HL-60 (cell line): ENCODE measurements at places on chromosomes 11 and 22.
A peak's percentile ranks its signal among the peaks of the same experiment; 100 is the strongest.

DNA sequence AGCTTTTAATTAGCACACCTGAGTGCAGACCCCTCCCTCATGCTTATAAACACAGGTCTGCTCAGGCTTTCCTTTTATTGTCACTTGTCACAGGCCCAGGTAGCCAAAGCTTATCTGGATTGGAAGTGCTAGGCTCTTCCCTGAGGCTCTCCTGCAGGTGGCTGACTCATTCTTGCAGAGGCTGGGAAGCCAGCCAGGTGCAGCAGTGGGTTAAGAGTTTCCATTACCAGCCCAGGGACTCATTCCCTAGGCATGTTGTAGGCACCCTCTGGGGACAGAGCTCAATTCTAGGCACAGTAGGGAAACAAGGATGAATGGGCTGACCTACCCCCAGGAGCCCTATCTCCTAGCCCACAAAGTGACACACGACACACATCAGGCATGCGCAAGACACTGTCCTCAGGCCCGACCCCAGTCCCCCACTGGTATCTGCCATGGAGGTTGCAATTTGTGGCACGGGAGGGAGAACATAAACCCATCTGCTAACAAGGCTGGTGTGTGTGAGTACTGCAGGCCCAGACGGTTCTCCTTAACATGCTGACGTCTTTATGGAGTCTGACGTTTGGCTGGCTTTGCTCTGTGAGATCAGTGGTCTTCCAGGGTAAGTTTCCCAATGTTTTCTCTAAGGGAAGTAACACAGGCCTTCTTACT, 94.2 kb downstream of the ABTB2 start:
- no peak for DNase-seq

GRCh38 chr11:90204832-90205646, 17.8 kb downstream of the CHORDC1 start:
- no peak for DNase-seq

DNA sequence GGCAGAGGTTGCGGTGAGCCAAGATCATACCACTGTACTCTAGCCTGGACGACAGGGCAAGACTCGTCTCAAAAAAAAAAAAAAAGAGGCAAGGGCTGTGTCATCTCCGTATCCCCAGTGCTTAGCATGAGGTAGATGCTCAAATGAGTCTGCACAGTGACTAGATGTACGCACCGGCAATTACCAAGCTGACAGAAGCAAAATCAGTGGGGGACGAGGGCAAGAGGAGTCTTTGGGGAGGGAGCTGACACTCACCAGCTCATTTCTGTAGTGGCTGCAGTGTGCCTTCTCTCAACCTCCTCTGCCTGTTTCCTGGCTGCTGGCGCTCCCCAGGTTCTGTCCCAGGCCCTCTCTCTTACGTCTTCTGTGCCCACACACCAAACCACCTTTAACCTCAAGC, 69.9 kb downstream of the PACSIN2 start:
- DNase-seq: no peak

- no peak for DNase-seq
Observed at GRCh38 chr11:3838504-3838903, 2.3 kb downstream of the RHOG start.

- DNase-seq: no peak
Observed at GRCh38 chr11:95455228-95455970, 224.4 kb upstream of the SESN3 start.

GRCh38 chr11:67238894-67239782, 27.1 kb upstream of the GRK2 start:
- no peak for DNase-seq

DNA sequence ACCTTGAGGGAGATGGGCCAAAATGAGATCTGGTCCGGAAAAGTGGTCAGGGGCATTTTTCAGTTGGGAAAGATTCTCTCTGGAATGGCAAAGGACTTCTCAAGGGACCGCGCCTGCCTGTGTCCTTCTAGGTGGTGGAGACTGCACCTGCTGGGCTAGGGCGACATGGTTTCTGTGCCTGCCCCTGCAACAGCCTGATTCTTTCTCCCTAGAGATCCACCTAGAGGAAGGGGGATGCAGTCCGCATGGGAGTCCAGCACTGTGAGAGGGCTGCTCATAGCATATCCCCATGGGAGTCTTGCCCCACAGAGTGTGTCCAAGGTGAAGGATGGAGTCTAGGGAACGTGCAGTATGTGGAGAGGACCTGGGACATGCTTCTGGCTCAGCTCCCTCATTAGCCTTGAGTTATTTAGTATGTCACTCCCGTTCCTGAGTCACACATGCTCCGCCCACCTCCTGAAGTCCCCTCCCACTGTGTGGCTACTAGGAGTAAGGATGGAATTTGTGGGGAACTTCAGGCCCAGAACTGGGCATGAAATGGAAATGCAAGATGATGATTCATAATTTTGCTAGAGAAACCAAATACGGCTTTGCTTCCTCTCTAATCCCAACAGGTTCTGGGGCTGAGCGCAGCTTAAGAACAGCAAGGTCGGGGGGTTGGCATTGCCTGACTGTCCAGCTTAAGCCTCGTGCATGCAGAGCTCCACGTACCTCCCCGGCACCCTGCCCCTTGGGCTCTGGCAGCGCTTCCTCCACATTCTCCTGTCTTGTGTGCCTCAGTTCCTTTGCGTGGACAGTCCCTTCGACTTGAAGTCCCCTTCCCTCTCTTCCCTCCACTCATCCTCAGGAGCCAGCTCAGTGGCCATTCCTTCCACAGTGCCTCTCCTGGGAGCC, 35.0 kb downstream of the GRIK4 start:
- no peak for DNase-seq

DNA sequence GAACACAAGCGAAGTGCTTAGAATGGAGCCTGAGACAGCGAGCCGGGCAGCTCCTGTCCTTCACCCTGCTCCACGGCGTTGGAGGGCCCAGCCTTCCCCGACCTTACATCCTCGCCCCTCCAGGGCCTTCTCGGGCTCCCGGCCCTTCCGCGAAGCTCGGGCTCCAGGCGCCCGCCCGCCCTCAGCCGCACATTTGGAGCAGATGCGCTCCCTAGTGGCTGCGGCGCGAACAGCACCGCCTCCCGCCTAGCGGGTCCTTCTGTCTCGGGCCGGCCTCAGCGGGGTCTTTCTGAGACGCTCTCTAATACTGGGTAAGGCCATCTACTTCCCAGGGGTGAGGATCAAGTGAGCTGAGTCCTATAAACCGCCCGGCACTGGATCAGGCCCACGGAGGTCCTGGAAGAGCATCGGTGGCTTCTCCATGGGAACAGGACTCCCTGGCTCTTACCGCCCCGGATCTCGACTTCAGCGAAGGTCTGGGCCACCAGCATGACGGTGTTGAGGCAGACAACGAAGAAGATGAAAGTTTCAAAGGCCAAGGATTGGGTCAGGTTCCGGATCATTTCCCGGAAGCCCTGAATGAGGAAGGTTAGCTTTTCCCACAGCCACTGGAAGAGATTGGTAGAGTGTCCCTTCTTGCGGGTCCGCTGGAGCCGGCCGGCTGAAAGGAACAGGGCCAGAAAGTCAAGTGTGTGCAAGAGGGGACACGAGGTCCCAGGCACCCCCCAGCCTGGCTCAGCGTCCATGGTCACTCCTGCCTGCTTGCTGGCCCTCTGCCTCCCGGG, 3.7 kb downstream of the CATSPER1 start:
- DNase-seq: no peak

- peak; percentile 68 for DNase-seq
Observed at GRCh38 chr22:41197038-41197972, 7.8 kb upstream of the L3MBTL2 start.

DNA sequence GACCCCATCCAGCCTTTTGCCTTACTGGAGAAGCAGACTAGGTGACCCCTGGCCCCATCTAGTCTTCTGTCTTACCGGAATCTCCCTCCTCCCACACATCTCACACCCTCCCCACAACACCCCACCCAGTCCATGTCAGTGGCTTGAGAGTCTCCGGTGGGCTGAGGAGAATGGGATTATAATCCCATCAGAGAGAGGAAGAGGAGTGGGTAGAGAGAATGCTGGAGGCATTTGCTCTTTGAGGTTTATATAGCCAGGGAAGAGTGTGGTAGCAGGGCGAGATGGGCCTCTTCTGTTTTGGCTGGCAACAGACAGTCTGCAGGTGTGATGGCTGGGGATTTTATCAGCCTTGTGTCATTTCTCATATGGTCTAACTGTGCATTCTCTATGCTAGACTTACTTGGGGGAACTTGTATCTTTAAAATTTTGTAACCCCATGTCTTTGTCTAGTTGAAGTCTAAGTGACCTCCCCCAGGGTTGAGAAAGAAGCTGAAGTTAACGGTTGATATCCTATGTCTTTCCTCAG, 50.3 kb downstream of the GRAMD1B start:
- peak; percentile 59 for DNase-seq

DNA sequence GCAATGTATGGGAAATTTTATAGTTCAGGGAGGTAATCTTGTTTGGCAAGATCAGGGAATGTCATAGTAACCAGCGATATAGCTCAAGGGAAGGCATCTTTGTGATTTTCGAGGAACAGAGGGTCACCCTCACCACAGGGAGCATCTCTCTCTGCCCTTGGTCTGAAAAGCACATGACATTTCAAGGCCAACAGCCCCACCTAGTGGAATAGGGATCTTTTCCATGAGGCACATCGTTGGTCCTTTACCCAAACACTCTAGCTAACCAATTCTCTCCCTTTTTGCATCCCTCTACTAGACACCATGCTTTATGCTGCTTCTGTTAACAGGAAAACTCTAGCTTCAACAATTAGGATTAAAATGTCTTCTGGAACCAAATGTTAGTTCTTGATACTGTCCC, 179.0 kb downstream of the GRM5 start:
- peak; percentile 0 for DNase-seq

DNA sequence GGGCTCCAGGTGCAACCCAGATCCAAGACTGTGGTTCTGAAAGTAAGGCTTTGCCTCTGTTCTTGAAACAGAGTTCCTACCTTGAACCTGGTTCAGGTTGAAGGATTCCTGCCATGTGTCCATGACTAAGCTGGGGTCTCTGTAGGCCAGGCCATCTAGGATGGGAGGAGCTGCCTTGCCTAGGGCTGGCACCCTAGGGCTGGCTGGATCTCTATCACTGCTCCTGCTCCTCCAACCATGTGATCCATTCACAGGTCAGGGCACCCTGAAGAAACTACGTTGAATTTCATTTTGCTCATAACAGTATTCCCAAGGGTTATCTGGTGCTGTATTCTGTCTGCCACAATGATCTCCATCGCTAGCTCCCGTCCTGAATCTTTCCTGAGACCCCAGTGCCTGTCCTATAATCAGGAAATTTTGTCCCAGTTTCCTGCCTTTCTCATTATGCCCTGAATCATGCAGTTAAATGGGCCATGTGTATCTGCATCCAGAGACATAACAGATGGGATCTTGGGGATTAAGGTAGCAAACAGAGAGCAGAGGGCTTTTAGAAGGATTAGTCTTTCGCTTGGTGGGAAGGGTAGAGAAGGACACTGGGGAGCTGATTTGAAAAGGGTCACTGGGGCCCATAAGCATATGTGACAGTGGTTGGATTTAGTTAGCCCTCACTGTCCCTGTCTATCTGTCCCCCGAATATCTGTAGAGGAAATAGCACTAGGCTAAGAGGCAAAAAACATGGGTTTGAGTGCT, 98.2 kb upstream of the MTMR2 start:
- DNase-seq: no peak

- DNase-seq: no peak
Observed at GRCh38 chr11:11186249-11186648, 166.8 kb downstream of the CSNK2A3 start.

GRCh38 chr11:2247496-2247895, 22.9 kb downstream of the ASCL2 start:
- no peak for DNase-seq

GRCh38 chr11:61545341-61545740, 35.5 kb downstream of the SYT7 start:
- no peak for DNase-seq

DNA sequence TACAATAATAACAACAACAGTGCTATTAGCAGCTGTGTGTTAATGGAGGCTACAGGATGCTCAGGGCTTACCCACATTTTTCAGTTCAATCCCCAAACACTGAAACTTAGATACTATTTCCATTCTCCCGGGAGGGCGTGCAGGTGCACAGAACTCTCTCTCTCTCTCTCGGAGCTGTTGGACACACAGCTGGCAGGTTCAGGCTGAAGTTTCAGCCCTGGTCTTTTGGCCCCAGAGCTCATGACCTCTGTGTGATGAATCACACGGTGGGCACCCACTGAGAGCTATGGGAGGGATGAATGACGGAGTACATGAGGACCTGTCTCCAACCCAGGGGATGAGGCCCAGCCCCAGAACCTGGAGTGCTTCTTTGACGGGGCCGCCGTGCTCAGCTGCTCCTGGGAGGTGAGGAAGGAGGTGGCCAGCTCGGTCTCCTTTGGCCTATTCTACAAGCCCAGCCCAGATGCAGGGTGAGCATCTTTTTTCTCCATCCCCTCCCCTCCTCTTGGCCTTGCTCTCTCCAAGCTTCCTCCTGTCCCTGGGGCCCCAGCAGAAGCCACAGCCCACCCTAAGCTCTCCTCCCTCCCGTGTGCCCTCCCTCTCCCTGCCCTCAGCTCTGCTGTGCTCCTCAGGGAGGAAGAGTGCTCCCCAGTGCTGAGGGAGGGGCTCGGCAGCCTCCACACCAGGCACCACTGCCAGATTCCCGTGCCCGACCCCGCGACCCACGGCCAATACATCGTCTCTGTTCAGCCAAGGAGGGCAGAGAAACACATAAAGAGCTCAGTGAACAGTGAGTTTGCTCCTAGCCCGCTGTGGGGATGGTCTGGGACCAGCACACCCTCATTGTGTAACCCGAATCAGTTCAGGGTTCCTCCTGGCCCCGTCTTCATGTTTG, 16.9 kb downstream of the CSF2RB start:
- no peak for DNase-seq

- DNase-seq: no peak
Observed at GRCh38 chr11:67698247-67698646, 23.8 kb upstream of the ALDH3B2 start.

GRCh38 chr11:66834943-66835342, 8.3 kb upstream of the RCE1 start:
- no peak for DNase-seq

DNA sequence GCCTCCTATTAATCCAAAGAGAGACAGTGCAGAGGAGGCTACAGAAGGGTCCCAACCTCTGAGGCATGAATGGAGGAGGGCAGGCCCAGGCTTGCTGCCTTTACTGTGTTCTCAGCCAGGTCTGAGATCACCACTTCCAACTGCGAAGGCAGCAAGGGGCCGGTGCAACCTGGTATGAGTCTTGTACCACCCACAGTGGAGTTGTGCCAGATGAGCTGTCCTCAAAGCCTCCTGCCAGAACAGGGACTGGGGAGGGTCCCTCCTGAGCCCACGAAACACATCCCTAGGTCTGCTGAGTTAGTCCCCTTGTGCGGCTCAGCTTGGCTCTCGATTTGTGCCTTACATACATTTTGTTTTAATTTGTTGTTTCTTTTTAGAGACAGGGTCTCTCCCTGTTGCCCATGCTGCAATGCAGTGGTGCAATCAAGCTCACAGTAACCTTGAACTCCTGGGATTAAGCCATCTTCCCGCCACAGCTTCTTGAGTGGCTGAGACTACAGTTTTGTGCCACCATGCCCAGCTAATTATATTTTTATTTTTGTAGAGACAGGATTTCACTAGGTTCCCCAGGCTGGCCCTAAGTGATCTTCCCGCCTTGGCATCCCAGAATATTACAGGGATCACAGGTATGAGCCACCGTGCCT, 9.3 kb downstream of the MIF start:
- no peak for DNase-seq
